ENCODE measurements at places on chromosomes 4 and X.

DNA sequence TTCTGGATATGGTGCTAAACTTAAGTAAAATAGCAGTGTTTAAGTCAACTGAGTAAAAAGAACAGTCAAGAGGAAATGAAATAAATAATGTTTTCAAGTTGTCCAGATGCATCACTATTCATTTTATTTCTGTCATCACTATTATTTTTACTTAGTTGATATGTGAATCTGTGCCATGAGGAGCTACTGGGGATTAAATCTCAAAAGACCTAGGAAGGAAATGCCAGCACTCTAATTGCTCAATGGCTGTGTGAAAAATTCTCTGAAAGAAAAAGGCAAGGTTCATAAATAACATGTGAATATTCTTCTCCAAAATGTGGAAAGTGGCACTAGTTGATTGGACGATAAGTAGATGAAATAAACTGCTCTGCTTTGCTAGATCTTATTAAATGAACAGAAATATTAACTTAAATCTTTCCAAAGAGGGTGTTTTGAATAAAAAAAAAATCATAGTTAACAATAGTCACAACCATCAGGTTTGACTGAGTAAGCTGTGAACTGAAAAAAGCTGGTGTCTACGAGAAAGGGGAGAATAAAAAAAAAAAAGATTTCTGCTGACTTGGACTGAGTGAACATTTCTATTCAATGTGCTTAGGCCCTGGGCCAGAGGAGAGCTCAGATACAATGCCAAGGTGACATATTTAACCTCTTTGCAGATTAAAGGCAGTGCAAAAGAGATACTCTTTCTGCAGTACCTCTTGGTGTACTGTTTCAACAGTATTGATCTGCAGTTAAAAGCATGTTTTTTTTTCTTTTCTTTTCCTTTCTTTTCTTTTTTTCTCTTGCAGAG is 1.6 kb downstream of the SPARCL1 start:
- DNase-seq, result no peak

DNA sequence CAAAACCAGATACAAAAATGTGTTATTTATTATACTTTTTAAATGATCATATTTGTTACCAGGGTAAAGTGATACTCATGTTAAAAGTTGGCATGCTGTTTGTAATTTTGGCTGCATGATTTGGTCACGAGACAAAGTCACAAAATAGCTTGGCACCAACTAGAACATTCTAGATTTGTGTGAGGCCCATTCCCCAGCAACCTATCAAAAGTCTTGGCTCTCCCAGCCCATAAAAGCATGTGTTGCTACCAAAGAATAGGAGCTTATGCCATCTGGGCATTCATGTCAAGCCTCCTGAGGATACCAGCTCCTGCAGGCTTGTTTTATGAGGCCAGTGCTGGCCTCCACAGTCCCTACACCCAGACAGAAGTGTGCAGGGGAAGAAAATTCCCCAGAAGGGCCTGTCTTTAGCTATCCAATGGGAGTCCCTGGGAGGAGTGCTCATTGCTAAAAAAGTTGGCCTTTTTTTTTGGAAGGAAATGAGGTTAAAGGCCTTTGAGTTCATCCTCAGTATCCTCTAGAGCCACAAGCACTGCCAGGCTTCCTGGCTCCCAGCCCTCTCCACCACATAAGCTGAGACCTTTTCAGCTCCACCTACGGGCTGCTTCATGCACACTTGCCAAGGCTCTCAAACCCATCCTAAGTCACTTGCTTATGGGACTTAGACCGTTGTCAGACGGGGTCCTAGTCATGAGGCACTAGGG is 211.9 kb upstream of the EOLA2 start:
- no peak for DNase-seq

- no peak for DNase-seq
Measured at GRCh38 chr4:153212736-153213135, 8.5 kb downstream of the TRIM2 start.

- no peak for DNase-seq
Measured at GRCh38 chr4:8600686-8601085, 8.1 kb downstream of the CPZ start.

DNA sequence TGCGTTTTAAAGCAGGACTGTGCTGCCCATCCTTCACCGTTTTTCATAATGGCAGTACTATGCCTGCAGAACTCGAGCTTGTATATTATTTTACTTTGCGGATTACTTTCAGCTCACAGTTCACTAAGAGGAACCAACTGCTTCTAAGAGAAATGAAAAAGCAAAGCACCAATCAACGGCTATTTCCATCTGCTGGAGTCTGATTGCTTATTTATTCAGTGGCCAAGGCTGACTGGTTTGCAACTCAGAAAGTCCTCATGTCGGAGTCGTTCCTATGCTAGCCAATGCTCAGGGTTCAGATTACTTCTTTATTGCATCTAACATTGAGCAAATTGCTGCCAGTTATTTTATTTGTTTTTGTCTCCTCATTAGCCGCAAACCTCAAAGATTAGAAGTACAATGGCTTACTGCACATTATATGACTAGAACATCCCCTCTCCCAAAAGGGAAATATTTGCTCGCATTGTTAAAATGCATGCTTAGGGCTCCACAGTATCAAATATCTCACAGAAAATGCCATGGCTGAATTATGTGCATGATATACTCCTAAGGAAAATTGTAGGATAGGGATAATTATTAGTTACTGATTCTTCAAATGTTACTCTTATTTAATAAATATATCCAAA is 1628.2 kb upstream of the ADGRL3 start:
- DNase-seq, result no peak

- DNase-seq, result no peak
Measured at GRCh38 chr4:147778942-147779341, 47.1 kb downstream of the ARHGAP10 start.

DNA sequence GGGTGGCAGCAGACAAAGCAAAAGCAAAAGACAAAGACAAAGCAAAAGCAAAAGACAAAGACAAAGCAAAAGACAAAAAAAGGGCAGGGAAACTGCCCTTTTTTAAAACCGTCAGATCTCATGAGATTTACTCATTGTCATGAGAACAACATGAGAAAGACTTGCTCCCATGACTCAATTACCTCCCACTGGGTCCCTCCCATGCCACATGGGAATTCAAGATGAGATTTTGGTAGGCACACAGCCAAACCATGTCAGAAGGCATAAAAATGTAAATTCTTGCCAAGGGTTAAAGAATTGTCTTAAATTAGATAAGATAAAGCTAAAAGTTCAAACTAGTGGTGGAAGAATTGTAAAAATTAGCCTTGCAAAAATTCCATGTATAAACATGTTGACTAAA is 419.7 kb downstream of the TRAM1L1 start:
- DNase-seq, result no peak

GRCh38 chrX:15500497-15500966 is at the start of gene BMX:
TSS of gene BMX (plus strand) at chrX:15500807. CDS start at chrX:15508354, 7,547 bp downstream.
- DNase-seq, result no peak

DNA sequence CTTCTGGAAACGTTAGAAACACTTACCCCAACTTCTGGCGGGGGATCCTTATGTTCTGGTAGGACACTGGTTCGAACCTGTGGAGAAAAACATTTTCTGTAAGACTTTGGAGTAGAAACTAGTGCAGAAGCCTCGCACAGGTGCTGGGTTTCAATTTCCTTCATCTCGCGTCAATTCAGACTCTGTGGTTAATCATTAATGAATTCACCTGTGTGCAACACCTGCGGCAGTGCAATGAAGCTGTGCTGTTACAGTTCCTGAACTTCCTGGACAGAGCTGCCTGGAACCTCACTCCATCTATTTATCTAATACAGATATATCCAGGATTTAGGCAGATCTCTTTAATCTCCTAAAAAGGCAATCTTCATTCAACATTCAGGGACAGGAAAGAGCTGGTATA is 531.4 kb downstream of the INPP4B start:
- no peak for DNase-seq

GRCh38 chr4:149889991-149890390 is 74.3 kb upstream of the IQCM start:
- DNase-seq, result no peak

- no peak for DNase-seq
Measured at GRCh38 chr4:176645246-176645960, 147.3 kb downstream of the VEGFC start.

DNA sequence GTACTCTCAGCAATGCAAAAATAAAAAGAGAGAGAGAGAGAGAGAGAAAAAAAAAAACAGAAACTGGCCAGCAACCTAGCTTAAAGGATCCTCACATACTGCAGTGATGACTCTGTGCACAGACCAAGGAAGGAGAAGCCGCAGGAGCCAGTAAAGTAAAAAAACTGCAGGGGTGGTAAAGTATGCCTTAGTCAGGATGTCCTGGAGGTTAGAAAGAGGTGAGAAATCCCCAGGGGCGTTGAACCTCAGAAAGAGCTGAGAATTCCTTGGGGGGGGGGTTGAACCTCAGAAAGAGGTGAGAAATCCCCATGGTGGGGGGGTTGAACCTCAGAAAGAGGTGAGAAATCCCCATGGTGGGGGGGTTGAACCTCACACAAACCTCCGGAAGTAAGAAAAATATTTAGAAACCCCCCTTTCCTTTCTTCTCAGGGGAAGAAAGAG is 48.0 kb downstream of the MAGEA9 start:
- no peak for DNase-seq

- DNase-seq, result no peak
Measured at GRCh38 chrX:1281521-1281920, 12.9 kb downstream of the CSF2RA start.

- DNase-seq, result no peak
Measured at GRCh38 chrX:34918856-34919255, 23.7 kb upstream of the FAM47B start.

DNA sequence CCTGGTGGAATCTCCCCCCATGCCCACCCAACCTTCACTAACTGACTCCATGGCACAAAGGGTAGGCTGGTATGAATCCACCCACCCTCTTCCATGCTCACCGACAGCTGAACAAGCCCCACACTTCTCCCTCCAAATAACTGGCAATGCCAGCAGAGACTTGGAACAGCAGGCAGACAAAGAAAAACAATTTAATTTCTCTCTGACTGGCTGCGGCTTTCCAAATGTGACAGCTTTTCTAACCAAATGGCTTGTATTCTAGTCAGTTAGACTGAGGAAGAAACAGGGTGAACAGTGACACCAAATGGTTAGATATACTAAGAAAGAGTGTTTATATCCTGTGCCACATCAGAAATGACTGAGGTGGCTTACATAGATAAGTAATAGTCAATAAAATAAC is 199.3 kb upstream of the ADAMTS3 start:
- no peak for DNase-seq

DNA sequence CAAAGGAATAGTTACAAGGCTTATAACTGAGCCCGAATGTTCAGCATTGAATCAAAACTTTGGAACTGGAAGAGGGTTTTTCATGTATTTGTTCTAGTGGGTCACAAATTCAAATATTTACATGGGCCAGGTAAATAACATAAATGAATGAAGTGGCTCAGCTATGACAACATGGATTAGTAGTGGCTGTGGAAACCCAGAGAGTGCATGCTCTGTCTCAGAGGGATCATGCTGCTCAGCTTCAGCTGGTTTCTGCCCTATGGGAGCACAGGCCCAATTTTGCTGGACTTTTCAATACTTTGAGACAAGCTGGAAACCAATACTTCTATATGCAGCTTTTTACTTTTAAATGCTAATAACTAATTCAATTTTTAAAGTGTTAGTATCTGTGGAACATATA is 394.0 kb upstream of the TEX13C start:
- DNase-seq, result no peak

GRCh38 chr4:8580321-8581093 is at the start of gene GPR78:
TSS of gene GPR78 (plus strand) at chr4:8580392. CDS start at chr4:8580983, 591 bp downstream.
- peak; percentile 61 for DNase-seq

GRCh38 chr4:42646999-42647541 is 9.8 kb downstream of the ATP8A1 start:
- DNase-seq, result no peak

DNA sequence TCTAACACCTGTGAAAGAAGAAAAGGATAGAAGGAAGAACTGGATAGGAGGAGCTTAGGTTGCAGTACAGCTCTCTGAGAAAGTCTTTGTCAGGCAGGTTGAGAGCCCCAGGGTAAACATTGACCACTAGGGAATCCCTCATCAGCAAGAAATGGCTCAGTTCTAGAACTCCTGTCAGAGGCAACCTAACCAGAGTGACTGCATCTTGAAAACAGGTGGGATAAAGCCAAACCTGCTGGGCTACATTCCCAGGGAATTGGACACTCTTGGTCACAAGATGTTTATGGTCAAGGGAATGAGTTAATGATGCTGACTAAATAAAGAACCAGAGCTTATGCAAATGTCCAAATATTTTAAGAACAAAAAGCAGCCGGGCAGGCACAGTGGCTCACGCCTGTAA is 108.3 kb upstream of the MED14 start:
- no peak for DNase-seq

GRCh38 chrX:126551306-126551705 is 1.3 kb downstream of the DCAF12L1 start:
- no peak for DNase-seq

GRCh38 chrX:68989865-68990606 is 161.2 kb downstream of the EFNB1 start:
- no peak for DNase-seq

DNA sequence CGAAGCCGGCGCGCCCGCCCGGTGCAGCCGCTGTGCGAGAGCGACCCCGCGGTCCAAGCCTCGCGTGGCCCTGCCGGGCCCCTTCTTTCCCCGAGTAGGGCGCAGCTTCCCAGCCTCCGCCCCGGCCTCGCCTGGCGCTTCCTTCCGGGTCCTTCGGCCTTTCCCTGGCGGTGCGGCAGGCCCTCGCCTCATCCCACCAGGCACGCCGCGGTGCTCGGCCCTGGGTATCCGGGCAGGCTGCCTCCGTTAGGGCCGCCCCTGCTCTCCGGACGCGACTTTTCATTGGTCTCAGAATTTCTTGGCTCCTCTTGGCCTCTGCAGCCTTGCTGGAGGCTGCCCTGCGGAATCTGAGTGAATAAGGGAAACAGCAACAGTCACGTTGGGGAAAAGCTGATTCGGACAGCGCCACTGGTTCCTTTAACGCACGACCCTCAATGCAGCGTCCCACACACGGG is 429 bp downstream of the UVSSA start:
- peak; percentile 77 for DNase-seq

GRCh38 chrX:18873189-18873791 is 110.6 kb downstream of the PHKA2 start:
- no peak for DNase-seq

DNA sequence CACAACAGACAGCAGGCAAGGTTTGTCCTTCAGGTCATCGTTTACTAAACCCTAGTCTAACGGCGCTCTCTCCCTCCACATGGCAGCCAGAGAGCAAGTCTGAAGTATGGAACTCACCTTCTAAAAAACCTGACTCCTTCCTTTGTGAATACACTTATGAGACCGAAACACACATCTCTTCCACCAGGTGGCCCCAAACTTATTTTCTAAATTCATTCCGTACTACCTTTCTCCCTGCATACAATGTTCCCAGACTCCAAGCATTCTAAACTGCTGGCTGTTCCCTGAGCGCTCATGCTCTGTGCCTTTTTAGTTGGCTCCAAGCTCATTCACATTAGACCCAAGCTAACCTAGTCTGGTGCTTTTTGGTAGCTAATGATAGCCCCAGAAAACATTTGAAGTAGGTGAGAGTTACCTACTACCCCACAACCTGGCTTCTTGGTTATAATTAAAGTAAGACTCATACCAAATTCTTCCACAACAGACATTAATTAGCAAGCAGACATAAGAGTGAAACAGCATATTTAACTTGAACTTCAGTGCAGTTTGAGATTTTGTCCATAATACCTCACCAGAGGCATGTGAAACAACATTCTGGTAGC is 67.6 kb upstream of the DCLK2 start:
- DNase-seq, result no peak

GRCh38 chrX:115367951-115368350 is 78.4 kb downstream of the LUZP4 start:
- DNase-seq, result no peak
